DMS53 (cell line): ENCODE measurements at places on chromosomes 1 and 21.

DNA sequence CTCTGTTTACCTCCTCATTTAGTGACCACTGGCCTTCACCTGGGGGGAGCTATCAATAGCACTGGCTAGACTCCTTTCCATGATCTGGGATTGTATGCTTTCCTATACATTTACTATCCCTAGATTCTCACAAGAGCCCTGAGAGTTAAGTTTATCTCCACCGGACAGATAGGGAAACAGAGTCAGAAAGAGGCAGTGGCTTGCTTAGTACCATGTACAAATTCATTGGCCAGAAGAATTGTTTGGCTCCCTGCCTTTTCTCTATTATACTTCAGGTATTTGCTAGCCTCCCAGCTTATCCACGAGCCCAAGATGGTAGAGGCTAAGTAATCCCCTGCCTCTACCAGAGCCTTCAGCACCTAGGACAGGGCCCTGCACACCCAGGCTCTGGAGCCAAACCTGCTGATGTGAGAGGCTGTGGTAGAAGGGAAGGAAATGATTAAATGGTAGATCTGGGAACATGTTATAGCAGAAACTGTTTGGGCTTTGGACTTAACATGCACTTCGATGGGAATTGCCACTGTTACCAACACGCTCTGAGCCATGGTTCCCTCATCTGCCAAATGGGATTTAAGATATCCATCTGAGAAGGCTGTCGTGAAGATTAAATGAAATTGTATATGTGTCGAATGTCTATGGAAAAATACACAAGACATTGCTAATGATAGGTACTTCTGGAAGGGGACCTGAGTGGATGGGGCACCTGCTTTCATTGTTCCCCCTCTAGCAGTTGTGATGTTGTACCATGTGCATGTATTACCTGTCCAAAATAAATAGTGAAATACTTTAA is 3.1 kb upstream of the BLACAT1 start:
- DNase-seq, result peak; percentile 51

DNA sequence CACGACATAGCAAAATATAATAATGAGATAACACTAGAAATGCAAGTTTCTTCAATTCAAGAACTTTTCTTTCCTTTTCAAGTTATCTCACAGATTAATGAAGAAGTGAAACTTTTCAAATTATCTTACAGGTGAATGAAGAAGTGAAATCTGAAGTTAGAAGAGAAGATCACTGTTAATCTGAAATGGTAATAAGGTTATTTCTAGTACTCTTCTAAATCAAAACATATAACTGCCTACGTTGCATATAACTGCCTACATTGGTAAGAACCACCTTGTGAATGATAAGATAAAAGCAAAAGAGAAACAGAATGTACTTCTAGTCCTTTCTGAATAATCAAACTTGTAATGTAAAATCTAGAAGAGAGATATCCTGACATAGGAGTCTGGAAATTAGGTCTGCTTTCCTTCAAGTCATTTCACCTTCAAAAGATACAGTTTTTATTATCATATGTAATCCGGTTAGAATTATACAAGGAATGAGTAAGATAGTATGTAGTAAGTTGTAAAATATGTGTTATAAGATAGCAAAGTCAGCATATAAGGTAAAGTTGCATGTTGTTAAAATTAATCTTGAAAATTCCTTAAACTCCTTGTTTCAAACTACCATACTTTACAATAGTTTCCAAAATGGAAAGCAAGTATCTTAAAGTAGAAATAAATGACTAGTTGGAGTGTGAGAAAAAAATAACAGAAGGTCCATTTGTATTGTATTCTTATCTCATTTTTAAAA is 522.4 kb upstream of the ZRANB2 start:
- DNase-seq, result no peak

GRCh38 chr1:159921251-159921650 is 4.1 kb downstream of the TAGLN2 start:
- no peak for DNase-seq

GRCh38 chr1:240465531-240465940 is 146.4 kb downstream of the GREM2 start:
- DNase-seq, result no peak

DNA sequence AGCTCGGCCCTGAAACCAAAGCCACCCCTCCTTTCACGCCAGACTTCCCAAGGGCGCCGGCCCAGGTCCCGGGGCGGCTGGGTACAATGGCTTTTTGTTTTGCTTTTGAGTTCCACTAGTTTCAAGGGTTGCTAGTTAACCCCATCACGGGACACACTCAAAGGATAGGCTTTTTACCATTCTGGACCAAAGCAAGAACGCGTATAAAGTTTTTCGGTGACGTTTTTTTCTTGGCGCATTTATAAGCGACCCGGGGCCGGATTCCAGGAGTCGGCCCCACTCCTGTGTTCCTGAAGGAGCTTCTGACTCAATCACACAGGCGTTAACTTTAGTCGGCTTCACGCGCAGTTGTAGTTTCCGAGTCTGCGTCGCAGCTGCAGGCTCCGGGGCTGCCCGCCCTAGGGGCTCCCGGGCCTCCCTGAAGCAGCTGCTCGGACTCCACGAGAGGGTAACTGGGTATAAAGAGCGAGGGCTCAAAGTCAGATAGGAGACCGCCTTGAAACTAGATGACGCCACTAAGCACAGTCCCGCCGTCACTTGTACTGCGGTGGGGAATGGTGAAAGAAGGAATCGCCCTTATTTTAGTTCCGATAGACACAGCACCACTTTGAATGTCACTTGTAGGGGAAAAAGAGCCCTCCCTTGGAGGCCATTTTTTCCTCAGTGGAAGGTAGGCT is 707 bp upstream of the KLHL21 start:
- DNase-seq, result peak; percentile 77

DNA sequence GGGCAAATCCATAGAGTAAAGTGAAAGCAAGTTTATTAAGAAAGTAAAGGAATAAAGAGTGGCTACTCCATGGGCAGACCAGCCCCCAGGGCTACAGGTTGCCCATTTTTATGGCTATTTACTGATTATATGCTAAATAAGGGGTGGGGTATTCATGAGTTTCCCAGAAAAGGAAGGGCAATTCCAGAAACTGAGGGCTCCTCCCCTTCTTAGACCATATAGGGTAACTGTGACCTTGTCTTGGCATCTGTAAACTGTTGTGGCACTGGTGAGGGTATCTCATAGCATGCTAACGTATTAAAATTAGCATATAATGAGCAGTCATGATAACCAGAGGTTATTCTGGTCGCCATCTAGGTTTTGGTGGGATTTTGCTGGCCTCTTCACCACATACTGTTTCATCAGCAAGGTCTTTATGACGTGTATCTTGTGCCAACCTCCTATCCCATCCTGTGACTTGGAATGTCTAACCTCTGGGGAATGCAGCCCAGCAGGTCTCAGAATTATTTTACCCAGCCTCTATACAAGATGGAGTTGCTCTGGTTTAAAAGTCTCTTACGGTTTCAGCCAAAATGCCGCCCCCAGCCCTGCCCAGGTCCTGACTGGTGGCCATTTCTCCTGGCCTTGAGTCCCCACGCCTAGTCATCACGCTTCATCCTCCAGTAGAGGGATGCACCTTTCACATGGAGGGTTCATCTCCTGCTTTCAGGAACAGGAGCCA is 982 bp upstream of the TRIM17 start:
- no peak for DNase-seq

DNA sequence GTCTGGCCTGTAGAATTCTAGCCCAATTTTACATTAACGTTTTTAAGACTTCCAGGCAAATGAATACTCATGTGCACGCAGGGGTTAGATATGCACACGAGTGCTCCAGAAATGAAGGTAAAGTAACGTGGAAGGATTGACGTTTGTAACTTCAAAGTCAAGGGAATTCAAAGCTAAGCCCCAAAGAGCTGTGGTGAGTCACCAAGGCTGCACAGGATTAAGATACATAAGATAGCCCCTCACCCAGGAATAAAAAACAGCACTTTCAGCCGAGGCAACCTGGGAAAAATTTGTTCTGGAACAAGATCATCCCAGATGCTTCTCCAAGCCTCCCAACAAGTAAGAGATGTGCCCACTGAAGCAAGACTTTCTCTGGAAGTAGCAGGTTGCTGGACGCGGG is 259.6 kb upstream of the PLXNA2 start:
- DNase-seq, result no peak

DNA sequence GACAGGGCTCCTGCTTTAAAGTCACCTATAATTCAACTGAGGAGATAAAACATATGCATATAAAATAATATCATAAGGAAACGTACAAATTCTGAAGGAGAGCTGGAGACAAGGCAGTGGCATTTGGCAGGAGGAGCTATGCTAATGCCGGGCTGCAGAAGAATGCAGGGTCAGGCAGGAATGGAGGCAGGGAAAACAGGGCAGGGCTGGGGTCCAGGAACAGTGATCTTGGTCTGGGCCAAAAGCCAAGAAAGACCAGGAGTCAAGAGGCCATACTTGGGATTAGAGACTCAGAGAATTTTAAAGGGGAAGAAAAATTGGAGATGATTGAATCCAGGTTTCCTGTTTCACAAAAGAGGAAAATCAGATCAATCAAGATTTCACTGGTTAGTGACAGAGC is 20.0 kb upstream of the BRDT start:
- DNase-seq, result no peak

DNA sequence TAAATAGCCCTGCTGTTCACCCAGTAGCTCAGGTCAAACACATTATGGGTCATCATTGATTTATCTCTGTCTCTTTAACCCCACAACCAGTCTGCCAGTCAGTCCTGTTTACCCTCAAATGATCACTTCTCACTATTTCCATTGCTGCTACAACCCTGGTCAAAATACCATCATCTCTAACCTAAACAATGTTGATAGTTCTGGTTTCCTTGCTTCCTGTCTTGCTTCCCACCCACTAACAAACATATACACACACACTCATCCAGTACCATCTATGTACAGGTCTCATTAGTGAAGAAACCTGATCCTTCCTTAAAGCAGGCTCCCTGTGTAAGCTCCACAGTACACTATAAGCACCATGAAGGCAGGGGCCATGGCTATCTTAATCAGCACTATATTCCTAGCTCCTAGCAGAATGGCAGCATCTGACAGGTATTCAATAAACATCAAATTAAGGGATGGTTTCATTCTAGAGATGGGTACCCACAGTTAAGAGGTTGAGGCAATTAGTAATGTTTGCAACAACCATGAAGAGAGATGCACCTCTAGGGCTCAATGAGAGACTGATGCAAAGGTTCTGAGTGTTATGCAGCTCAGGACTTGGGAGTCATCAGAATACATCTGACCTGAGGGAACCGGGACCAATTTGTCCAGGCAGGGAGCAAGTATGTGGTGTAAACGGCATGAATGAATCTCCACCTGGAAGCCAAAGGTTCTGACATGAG is 10.0 kb upstream of the TGFBR3 start:
- no peak for DNase-seq

GRCh38 chr1:178575611-178576361 is 62.9 kb downstream of the TEX35 start:
- DNase-seq, result peak; percentile 8

DNA sequence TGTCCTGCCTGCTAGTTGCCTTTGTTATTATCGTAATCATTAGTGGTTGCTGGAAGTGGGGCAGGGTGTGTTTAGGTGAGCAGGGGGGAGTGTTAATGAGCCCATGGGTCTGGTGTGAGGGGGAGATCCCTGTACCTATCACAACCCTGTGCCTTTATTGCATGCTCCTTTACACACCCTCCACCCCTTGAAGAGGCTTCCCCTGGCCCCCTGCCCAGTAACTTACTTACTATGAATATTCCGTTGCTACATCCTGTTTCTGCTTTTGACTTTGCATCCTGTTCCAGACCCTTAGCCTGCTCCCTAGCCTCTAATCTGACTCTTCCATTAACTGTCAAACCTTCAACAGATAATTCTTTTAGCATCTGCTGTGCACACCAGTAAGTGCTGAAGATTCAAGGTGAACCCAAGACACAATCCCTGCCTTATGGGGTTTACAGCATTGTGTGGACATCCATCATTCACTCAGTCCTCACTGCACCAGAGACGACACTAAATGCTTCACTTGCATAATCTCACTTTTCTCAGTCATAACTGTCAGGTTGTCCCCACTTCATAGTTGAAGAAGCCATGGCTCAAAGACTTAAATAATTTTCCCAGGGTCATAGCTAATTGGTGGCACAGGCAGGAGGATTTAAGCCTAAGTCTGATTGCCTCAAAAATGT is 47.9 kb downstream of the CDC7 start:
- DNase-seq, result no peak

DNA sequence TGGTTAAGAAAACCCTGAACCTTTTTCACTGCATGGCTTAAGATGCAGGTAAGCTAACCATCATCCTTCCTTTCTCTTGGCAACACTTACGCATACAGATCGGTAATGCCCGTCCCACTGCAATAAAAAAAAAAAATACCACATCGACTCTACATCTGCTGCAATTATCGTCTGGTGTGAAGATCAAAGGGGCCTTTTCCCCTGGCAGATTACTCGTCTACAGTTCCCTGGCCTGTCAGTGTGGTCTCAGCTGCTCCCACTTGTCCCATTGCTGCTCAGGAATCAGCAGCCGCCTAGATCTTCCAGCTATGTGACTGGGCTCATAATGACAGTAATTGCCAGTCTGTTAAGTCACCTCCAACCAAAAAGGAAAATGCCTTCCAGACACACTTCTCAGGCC is 133.1 kb downstream of the SETD4 start:
- no peak for DNase-seq

- no peak for DNase-seq
These were observed 21.3 kb upstream of the PRDM15 start for GRCh38 chr21:41900401-41900800.

DNA sequence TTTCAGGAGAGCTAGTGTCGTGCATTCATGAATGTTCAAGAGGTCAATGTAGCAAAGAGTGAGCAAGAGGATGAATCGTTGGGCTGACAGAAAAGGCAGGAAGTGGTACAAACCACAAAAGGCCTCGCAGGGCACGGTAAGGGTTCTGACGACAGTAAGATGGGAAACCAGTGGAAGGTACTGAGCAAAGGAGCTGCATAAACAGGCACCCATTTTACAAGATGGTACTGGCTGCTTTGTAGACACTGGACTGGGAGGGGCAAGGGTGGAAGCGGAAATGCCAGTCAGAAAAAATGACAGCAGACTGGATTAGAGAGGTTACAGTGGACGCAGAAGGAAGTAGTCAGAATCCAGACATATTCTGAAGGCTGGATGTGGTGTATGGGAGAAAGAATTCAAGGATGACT is 123.5 kb downstream of the PTPN14 start:
- peak; percentile 94 for DNase-seq

GRCh38 chr21:42369821-42370220 is 3.5 kb upstream of the TFF1 start:
- no peak for DNase-seq

GRCh38 chr1:236975461-236975860 is 28.8 kb downstream of the MT1HL1 start:
- DNase-seq, result no peak

- no peak for DNase-seq
These were observed 42.5 kb downstream of the COQ8A start for GRCh38 chr1:226982451-226983177.

DNA sequence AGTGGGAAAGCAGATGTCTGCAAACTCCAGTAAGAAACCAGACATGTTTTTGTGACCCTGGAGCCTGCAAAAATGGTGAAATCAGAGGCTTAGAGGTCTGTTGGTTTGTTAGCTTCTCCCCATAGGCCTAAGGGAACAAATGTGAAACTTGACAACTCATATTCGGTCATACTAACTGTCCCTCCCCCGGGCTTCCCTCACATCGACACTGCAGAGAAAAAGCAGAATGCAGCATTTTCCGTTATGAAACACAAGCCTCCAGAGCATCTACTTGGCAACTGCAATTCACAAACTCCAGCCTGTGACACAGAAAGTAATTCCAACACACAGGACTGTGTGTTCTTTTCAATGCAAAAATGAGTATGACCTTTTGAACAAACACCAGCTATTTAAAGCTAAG is 3.7 kb downstream of the KCNA2 start:
- DNase-seq, result no peak

GRCh38 chr1:223022641-223023473 is 120.2 kb downstream of the TLR5 start:
- DNase-seq, result peak; percentile 15
